ENCODE measurements at places on chromosomes 13 and 19.

GRCh38 chr19:5342573-5343201 is 2.1 kb upstream of the PTPRS start:
- no peak for DNase-seq

- no peak for DNase-seq
Measured at GRCh38 chr13:114128624-114129522, 3.5 kb downstream of the RASA3 start.

DNA sequence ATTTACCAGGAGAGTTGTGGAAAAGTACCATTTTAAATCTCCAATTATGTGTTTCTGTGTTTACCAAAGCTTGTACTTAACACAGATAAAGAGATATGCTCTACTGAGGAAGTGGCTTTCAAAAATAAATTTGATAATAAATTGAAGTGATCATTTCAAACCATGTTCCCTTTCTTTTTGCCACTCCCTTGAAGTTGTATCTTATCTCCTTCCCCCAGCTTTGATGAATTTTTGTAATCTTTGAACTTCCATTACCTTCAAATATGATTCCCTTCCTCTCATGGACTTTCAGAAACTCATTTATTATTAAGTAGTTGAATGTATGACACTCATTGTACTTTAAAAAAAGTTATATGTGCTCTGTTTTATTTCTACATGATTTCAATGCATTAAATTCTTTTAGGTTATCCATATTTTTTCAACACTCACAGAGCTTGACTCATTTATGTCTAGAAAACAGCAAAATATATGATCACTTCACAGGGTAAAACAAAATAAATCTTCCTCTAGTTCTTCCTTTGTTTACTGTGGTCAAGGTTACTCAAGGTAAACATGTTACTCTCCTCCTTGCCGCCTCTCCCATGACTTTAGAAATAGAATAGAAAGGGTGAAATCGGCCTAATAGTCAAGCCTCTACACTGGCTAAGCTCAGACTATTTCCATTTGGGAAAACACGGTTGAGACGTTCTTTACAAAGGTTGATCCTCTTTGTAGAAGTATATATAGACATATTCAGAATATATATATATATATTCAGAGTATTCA is 251.2 kb upstream of the SPRY2 start:
- DNase-seq, result no peak

GRCh38 chr19:21202865-21203494 is 61.1 kb downstream of the ZNF431 start:
- peak; percentile 65 for DNase-seq

DNA sequence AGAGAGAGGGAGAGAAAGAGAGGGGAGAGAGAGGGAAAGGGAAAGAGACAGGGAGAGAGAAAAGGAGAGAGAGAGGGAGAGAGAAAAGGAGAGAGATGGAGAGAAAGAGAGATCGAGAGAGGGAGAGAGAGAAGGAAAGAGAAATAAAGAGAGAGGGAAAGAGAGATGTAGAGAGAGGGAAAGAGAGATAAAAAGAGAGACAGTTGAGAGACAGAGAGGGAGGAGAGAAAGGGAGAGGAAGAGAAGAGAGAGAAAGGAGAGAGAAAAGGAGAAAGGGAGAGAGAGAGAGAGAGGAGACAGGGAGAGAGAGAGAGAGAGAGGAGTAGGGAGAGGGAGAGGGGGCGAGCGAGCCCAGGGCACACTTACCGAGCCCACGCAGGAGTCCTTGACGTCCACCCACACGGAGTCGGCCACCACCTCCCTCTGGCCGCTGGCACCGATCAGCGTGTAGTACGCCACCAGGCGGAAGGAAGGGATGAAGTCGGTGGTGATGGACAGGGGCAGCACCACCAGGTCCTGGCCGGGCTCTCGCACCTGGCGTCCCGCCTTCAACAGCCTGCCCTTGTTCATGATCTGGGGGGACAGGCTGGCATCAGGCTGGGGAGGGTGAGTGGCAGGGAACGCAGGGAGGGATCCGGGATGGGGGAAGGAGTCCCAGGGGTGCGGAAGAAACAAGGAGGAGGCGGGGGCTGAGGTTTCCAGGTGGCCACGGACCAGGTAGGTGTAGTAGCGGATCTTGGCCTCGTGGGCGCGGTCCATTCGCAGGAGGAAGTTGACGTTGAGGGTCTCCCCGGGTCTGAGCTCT is 10.0 kb downstream of the C3 start:
- peak; percentile 60 for DNase-seq
